Anterior cingulate cortex (tissue), 58 donors: ENCODE measurements at places on chromosomes 4 and X.

- DNase-seq: no peak
These were observed 422.2 kb downstream of the SPIN4 start for GRCh38 chrX:62928906-62929305.

GRCh38 chr4:52841682-52842456 is 20.2 kb upstream of the RASL11B start:
- DNase-seq: peak; percentile 25

GRCh38 chr4:10750714-10751113 is 66.1 kb upstream of the CLNK start:
- DNase-seq: no peak

- no peak for DNase-seq
These were observed 98.6 kb upstream of the LRPAP1 start for GRCh38 chr4:3630598-3631543.

- DNase-seq: no peak
These were observed 507.0 kb downstream of the PPARGC1A start for GRCh38 chr4:23382879-23383278.

- DNase-seq: no peak
These were observed 54.4 kb upstream of the RELL1 start for GRCh38 chr4:37740546-37740945.

GRCh38 chr4:41155194-41155830 is 59.0 kb downstream of the APBB2 start:
- no peak for DNase-seq

DNA sequence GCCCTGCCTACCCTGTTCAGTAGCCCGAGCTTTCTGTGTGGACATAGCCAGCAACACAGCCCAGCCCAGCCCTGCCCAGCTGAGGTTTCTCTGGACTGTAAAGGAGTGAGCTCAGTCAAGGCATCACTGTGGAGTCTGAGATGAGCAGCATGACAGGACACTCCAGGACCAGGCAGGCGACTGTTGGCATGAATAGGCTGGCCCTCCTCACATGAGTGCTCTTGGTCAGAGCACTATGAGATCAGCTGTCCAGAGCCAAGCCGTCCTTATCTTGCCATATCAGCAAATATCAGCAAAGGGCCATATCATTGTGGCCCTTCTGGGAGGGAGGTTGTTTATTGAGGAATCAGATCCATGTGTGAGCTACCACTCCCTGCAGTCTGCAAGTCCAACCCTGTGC is 30.9 kb downstream of the REELD1 start:
- no peak for DNase-seq
